CD4-positive, alpha-beta T cell treated with Interleukin-4 for 4 hours (primary cell): ENCODE measurements at places on chromosomes 11 and 22.
A peak's percentile ranks its signal among the peaks of the same experiment; 100 is the strongest.

GRCh38 chr11:108394744-108395284, 72.5 kb downstream of the C11orf65 start:
- DNase-seq: no peak

DNA sequence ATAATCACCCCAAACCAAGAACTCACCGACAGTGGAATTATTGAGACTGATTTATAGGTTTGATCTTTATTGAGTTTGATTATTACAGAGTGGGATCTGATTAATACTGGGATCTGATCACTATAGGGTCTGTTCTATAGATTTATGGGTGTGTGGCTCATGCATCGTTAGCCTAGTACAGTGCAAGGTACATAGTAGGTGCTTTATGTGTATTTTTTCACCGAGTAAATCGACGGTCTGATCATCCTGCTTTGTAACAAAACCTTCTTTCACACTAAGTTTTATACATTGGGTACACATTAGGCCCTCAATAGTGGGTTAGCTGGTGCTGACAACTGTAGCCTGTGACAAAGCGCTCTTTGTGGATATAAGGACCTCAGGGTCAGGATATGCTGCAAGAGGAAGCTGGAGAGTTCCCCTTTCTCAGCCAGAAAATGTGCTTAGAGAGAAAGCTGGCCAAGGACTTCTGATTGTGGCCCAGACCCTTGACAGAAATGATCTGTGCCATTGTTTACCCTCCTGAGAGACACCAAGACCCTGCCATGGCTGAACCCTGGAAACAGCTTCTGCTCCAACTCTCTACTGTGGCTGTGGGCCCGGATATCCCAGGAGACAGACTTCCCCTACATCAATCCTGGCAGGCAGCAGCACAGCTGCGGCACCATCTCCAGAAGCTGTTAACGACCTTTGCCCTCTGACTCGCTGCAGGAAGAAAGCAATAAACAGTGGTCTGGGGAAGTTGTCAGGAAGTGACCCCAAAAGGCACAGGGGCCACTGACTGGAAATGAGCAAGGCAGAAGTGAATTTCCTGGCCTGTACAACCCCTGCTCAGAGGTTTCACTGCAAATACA, 16.1 kb upstream of the TPP1 start:
- no peak for DNase-seq

DNA sequence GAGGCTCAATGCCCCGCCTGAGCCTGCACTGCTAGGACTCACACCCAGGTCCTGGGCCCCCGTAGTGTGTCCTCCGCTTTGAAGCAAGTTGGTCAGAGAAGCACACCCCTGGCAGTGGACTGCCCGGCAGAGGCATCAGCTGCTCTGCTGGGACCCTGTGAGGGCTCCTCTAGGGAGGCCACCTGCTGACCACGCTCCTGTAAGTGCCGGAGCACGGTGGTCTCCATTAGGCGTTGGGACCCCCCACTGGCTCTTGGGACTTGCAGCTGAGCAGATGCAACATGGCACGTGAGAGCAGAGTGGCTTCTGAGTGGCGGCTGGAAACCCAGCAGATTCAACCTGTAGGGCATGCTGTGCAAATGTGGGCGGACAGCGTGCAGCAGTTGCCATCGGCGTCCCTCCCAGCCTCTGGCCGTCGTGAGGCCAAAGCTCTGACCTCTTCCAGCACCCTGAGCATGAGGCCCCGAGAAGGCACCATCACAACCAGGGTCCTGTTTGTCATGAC, 16.9 kb downstream of the MRGPRG start:
- DNase-seq: no peak

- no peak for DNase-seq
These were observed 4.2 kb downstream of the LGR4 start for GRCh38 chr11:27468209-27468994.

DNA sequence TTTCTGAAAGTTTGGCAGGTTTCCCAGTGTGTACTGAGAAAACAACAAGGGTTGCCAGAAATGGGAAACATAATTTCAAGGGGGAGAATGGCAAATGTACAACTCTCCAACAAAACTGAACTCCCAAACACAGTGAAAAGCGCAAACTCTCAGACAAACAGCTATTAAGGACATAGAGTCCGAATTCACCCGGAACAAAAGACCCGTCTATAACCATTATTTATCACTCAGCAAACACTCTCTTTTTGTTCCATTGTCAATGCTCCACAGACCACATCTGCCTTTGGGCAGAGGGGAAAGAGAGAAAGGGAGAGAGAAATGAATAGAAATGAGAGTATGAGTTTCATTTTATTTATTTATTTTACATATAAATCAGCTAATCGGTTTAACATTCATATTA, 21.7 kb downstream of the KIRREL3 start:
- DNase-seq: no peak

DNA sequence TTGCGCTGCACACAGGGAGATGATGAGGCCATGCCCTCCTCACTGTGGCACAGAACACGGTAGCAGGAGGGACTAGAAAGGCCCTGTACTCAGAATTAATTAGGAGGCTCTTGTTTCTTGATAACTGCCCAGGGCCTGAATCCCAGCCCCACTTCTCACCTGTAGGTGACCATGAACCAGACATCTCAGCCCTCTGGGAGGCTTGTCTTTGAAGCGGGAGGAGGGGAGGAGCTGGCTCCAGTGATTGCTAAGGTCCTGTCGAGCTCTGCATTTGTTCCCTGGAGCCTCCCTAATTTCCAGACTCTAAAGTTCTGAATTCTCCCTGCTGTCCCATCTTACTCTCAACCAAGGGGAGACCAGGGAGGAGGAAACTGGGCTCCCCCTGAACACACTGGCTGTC, 19.8 kb upstream of the OAF start:
- DNase-seq: no peak

- no peak for DNase-seq
These were observed 13.9 kb downstream of the RTN4RL2 start for GRCh38 chr11:57474017-57474802.

- DNase-seq: no peak
These were observed 33.7 kb upstream of the EI24 start for GRCh38 chr11:125535585-125535984.

- no peak for DNase-seq
These were observed 327.1 kb upstream of the B3GAT1 start for GRCh38 chr11:134739136-134739535.

GRCh38 chr22:24140357-24140756, 40.9 kb upstream of the SUSD2 start:
- DNase-seq: peak; percentile 20

GRCh38 chr22:50329236-50329635, 2.4 kb upstream of the DENND6B start:
- no peak for DNase-seq

- DNase-seq: no peak
These were observed 199.9 kb downstream of the DSCAML1 start for GRCh38 chr11:117597071-117597470.

DNA sequence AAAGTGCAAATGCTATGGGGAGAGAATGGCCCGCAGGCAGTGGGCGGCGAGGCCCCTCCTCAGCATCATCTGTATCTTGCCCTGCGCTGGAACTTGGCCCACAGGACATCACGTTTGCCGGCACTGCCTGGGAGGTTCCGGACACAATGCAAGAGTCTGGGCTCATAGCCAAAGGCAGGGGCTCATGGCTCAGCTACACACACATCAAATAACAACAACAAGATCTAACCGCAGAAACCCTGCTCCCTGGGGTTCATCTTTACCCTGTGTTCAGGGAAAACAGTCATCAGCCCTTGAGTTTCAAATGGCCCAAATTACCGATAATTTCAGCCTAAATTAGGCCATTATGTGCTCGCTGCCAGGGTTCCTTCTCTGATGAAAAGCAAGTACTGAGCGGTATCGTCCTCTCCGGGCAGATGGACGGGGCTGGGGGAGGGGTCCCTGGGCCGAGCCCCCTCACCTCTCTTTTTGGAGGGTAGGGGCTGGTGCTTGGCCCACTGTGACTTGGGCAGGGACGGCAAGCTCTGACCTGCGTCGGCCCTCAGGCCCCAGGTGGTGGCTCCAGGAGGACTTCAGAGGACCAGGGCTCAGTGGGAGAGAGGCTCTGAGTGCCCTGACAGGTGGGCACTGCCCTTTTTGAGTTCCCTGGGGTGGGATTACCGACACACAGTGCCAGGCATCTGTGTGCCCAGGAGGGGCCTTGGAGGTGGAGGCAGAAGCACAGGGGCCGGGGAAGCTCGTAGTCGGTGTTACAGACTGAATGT, 25.0 kb upstream of the GAL start:
- DNase-seq: no peak

DNA sequence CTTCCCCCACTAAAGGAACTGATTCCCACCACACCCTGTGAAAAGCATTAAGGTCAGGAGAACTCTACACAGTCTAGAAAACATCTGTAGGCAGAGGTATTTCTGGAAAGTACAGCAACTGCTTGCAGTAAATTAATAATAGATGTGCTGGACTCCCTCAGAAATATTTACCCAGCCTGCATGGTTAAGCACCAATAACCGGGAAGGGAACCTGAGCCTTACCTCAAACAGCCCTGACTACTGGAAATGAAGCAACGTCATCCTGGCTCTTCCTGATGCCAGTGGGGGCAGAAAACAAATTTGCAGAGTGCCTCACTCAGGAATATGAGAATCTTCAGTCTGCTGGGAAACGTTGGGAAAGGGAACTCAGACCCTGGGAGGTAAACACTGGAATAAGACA, 318.1 kb downstream of the TENM4 start:
- no peak for DNase-seq

DNA sequence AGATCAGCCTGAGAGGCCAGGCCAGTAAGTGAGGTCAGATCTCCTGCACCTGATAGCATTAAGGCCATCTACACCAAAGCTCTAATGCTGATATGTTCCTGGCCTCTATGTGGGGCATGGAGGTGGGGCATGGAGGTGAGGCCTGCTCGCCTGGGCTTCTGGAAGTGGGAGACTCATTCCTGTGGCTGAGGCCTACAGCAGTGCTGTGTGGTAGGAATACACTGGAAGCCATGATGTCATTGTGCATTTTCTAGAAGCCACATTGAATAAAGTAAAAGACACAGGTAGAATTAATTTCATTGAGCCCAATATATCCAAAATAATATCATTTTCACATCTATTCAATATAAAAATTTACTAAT, 2.7 kb downstream of the PNPLA3 start:
- no peak for DNase-seq

DNA sequence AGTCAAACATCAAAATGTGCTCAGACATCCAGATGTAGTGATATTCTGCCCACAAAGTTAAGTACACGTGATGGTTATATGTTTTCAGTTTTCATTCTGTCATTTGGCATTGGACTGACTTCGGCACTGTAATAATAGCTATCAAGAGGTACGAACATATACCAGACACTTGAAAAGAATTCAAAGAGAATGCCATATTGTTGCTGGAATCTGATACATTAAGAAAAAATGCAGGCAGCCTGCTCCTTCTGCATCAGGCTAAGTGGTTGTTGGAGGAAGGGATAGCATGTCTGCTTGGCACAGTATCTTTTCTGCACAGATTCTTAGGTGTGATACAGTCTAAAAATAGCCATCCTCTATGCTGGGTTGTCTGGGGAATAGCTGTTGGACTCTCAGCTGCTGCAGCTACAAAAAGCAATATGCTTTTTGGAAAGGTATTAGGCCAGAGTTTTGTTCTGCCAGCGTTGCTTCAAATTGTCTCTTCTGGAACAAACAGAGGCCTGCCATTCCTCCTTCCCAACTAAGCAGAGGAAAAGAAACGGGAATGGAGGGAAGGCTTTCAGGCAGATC, 892.6 kb downstream of the TBC1D22A start:
- no peak for DNase-seq

- no peak for DNase-seq
These were observed 2.9 kb upstream of the OR51V1 start for GRCh38 chr11:5203366-5203765.

GRCh38 chr22:46737105-46737975, 712 bp downstream of the CERK start:
- DNase-seq: peak; percentile 43

DNA sequence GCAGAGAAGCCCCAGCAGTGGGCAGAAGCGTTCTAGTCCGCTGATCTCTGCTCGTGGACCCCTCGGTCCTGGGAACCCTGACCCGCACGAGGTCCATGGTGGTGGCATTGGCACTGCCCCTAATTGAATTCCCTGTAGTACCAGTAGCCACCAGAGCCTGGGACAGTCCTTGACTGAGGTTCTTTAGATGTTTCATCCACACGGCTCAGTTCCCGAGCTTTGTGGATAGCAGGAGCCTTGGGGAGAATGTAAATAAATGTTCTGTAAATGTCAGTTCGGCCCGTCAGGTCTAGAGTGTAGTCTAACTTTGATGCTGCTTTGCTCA, 39.4 kb upstream of the SEPTIN5 start:
- no peak for DNase-seq

DNA sequence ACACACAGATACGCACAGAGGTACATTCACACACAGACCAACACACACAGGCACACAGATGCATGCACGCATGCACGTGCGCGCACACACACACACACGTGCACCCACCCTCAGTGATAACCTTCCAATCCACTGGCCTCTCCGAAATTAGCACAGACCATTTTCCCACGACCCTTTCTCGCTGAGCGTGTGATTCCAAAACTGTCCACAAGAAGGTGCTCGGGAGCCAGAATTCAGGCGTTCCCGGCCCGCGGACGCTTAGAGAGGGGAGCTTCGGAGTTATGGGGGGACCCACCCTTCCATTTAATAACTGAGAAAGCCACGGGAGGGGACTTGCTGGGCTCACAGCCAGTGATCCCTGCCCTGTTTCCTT, 33.8 kb upstream of the SLC35C1 start:
- peak; percentile 71 for DNase-seq

DNA sequence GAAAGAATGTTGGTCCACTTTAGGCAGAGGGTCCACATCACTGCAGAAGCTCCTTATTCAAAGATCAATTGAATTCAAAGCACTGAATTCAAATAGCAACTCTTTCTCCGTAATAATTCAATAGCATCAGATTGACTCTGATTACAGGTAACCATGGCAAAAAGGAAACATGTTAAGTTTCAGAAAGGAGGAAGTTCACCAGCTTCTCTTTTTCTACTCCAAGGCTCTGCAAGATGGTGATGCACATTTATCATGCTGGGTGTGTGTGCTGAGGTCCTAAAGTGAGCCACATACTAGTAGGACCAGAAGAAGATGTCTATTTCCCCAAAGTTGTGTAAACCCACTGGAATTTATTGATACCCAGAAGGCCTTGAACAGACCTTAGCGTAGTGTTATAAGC, 18.0 kb upstream of the DRD2 start:
- no peak for DNase-seq
